Stimulated activated CD8-positive, alpha-beta memory T cell treated with anti-CD3 and anti-CD28 coated beads, Interleukin-12 subunit alpha, Interleukin-12 subunit beta, amount 100 ng/mL, for 4 hours (primary cell): ENCODE measurements at places on chromosomes 12 and 14.

DNA sequence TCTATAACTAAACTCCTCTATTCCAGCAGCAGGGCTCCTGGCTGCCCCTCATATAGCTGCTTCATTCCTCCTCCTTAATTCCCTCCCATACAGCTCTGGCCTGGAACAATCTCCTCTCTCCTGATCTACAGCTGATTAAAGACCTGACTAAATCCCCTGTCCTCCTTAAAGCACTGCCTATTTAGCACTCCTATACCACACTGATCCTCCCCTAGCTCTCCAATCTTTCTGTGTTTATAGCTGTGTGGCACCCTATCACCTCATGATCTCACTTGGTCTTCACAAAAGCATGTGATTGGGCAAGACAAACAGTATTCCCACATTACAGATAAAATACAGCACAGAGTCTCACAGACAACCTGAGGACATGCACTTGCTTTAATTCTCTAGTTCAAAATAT is 17.4 kb downstream of the FMNL3 start:
- DNase-seq = no peak

GRCh38 chr14:61662437-61663311 is 32.6 kb upstream of the HIF1A start:
- peak; percentile 28 for DNase-seq

DNA sequence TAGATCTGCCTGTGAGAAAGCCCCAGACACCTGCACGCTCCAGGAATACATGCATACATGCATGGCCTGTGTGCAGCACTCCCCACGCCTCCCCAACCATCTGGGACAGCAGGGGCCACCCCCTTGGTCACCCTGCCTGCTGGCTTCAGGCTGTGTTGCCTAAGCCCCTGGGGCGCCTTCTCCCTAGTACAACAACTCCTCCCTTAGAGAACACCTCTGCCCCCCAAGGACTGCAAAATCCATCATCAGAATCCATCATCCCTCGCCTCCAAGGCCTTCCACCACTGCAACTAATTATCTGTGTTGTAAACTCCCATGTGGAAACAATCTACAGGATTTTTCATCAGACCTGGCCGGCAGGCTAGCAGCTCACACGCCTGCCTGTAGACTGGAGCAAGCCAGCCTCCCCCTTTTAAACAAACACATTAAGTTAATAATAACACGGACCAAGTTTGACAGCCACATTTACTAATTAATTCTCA is 36.8 kb downstream of the ZFP36L1 start:
- no peak for DNase-seq

- no peak for DNase-seq
These were observed 77.3 kb downstream of the HELB start for GRCh38 chr12:66379616-66380015.

DNA sequence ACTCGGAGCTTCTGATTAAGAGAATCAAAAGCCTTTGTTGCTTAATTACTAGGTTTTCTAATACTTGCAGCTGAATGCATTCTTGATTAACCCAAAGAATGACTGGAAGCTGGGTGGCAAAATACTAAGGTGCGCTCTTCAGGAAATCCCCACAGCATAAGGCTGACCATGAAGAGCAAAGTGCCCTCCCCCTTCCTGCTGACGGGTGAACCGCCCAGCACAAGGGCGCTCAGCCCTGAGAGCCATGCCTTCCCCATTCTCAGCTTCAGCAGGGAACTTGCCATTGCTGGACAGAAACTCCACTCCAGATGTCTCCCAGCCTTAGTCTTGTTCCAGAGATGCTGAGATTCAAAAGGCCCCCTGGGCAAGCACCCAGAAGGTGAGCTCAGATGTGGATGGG is 27.2 kb upstream of the FBRSL1 start:
- DNase-seq = no peak

- DNase-seq = no peak
These were observed 115.2 kb upstream of the PELI2 start for GRCh38 chr14:56002876-56003625.

GRCh38 chr12:92971859-92972524 is 42.9 kb upstream of the EEA1 start:
- no peak for DNase-seq

- no peak for DNase-seq
These were observed 442.8 kb upstream of the FBXO33 start for GRCh38 chr14:39875028-39875427.

DNA sequence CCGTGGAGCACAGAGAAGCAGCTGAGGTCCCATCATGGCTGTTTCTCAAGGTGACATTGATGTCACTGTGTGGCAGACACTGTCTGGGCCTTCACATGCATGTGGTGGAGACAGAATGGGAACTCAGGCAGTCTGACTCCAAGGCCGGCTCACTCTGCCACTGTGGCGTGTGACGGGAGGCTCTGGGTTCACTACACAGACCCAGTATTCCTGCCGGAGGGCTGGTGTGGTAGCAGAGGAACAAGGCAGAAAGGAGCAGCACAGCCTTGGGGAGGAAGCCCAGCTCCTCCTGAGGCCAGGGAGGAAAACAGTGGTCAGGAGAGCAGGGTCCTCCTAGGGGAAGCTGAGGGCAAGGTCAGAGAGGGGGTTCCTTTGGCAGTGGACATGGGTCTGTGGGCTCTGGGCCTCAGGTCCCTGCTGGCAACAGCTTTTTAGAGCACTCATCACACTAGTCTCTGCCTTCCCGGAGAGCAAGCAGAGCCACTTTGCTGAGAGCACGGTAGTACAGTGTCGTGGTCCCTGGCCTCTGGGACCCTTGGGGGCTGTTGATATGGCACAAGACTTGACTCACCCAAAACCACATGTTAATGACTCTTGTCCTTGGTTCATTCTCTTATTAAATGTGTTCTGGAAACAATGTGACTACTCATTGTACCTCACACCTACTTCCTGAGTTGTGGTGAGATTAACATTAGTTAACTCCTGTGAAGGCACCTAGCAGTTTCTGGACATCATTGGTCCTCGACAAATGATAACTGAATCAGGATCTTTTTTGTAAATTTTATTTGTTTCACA is 21.3 kb downstream of the DCAF4 start:
- no peak for DNase-seq

- DNase-seq = no peak
These were observed 21.0 kb upstream of the DUSP16 start for GRCh38 chr12:12583510-12584178.

DNA sequence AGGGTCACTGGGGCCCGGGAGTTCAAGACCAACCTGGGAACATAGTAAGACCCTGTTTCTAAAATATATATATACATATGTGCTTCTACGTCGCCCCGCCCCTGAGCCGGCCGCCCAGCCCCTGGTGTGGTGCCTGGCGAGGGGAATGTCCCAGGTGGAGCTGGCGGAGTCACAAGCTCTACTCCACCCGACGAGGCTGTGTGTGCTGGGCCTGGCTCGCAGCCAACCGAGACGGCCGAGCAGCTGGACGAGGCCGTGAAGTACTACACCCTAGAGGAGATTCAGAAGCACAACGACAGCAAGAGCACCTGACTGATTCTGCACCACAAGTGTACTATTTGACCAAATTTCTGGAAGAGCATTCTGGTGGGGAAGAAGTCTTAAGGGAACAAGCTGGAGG is 22.1 kb upstream of the ITPK1 start:
- no peak for DNase-seq

- no peak for DNase-seq
These were observed 5.8 kb downstream of the ASCL4 start for GRCh38 chr12:107780298-107780697.

GRCh38 chr12:112879191-112879705 is 27.5 kb upstream of the OAS1 start:
- no peak for DNase-seq

GRCh38 chr14:98144964-98145363 is 1127.0 kb downstream of the BCL11B start:
- no peak for DNase-seq

DNA sequence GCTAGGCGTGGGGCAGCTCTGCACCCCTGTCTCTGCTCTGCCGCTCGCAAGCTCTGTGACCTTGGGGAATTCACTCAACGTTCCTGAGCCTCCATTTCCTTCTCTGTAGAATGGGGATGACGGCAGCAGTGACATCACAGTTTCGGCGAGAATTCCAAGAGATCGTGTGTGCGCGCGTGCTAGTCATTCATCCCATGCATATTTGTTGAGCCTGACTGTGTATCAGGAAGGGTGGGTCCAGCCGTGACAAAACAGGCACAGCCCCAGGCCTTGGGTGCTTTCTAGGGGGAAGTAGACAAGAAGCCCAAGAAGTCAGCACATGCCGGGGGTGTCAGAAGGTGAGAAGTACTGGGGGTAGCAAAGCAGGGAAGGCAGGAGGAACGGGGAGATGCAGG is 145.6 kb upstream of the NCOR2 start:
- DNase-seq = no peak

DNA sequence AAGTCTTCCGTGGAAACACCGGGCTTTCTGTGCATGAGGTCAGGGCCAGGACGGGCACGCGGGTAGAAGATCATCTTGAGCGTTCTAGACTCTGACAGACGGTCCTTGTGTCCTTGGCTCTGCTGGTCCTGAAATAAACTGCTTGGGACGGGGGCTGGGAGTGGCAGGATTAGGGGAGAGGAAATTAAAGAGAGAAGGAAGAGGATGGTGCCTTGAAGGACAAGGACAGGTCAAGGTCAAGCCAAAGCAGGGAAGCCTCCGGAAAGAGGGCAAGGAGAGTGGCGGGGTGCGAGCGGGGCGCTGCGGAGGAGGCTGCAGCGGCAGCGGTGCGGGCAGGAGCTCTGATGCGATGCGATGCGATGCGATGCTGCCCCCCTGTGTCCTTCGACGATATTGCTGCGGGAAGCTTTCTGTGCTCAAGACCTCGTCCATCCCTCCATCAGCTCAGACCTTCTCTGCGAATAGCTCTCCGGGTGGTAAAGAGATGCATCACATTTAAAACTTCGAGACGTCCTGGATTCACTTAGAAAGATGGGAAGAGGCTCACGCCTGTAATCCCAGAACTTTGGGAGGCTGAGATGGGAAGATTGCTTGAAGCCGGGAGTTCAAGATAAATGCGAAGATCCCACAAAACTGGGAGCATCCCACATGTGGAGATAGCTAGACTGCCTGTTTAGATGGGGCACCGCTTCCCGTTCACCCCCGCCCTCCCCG is 110.1 kb upstream of the TMEM132D start:
- no peak for DNase-seq

GRCh38 chr12:54571193-54572188 is 17.0 kb downstream of the PPP1R1A start:
- no peak for DNase-seq

DNA sequence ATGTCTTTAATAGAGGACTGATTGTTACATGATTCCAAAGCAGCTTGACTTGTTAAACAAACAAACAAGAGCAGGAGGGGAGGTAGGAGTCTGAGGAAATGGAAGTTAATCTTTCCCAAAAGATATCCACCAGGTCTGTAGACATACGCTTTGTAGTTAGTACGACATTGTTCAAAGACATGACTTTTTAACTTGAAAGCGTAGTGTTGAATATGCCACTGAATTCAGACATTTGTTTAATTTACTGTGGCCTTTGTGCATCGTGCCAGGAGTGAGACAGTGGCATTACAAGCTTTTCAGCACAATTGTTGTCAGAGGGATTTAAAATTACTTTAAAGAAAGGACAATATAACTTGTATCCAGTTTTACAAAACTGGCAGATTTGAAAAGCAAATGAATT is 53.0 kb downstream of the SAV1 start:
- DNase-seq = no peak

GRCh38 chr14:79643132-79643531 is 568.2 kb downstream of the DIO2 start:
- no peak for DNase-seq

GRCh38 chr14:102164965-102165364 is 25.3 kb downstream of the WDR20 start:
- DNase-seq = no peak

DNA sequence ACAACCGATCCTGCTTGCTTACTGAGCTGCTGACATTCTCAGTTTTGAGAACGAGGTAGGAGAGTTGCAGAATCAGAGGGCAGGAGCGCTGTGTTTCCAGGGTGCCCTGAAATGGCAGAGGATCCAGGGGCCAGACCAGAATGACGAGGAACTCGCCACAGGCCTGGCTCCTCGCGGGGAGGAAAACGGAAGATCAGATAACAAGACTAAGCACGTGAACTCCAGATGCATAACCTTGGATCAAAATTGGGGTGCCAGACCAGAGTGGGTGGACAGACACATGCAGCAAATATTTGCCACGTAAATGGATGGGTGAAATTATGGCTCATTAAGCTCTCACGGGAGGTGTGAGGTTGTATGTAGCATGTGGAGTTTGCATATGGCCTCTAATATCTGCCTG is 46.5 kb downstream of the ELK3 start:
- DNase-seq = no peak

DNA sequence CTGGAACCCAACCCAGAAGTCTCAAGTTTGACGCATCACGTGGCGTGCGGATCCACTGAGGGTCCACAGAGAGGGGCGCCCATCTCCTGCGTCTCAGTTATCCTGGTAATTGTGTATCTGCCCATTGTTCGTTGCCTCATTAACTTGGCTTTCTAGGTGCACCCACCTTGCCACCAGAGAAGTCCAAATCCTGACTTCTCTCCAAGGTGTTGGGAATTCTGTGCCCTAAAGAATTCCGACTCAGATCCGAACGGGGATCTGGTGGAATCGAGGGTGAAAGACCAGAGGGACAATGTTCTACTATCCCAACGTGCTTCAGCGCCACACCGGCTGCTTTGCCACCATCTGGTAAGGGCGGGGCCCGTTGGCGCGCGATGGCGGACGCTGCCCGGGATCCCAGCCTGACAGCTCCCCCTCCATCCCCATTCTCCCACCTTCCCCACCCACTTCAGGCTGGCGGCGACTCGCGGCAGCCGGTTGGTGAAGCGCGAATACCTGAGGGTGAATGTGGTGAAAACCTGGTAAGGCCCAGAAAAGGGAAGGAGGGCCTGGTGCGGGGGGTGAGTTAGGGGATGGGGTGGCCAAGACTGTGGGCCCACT is 481 bp downstream of the REC8 start:
- DNase-seq = no peak

DNA sequence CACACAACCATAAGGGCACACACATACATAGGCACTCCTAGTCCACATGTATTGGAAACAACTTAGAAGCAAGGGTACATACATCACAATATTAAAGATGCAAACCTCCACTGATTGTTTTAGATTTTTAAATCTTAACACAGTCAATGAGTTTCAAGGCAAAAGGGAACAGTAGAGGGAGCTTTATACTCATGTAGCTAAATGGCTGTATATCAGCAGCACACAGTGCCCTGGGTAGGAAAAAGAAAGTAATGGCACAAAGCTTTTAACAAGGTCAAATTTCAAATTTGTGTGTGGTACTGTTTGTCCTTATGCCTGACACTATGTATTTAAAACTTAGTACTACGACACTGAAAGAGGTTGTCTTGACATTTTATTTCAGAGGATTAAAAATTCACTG is 262.0 kb downstream of the MED13L start:
- no peak for DNase-seq
